ENCODE measurements at places on chromosomes 5 and 9.

- no peak for DNase-seq
Observed at GRCh38 chr9:115395511-115396021, 277.6 kb upstream of the TNC start.

DNA sequence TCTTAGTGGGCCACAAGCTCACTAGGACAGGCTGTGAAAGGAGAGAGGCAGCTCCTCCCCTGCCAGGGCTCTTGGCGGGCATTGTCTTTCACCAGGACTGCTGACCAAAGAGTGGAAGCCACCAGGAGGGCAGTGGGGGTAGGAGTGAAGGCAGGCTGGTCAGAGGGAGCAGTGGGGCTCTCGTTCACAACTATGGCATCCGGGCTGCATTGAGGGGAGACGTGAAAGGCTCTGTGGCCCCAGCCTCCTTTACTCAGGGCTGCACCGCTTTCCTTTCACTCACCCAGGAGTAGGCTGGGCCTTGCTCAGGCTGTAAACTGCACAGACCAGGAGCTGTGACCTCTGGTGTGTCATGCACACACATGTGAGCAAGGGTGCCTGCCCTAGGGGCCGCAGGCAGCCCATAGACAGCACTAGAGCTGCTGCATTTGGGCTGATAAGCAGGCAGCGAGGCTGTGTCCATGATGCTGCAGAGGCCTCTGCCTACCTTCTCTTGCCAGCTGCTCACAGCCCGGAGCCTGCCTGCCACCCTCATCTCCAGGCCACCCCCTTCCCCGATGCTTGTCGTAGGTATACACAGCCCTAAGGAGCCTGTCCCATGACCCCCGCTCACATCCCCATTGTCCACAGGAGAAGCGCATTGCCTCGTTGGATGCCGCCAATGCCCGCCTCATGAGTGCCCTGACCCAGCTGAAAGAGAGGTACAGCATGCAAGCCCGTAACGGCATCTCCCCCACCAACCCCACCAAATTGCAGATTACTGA is 130.4 kb downstream of the DAB2IP start:
- DNase-seq = no peak

DNA sequence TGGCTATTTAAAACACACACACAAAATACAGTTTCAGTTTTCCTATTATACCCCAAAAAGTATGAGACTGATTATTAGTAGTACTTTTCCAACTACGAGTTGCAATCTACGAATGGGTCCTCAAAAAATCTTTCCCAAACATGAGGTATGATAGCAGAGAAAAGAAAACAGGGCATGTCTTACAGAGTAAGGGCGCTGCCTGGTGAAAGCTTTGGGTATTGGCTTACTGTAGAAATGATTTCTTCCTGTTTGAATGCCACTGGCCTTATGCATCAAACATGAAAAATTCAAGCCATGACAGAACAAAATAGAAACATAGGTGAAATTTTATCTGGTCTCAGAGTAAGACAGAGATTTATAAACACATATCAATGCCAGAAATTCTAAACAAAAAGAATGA is 448.0 kb downstream of the SPOCK1 start:
- DNase-seq = no peak

DNA sequence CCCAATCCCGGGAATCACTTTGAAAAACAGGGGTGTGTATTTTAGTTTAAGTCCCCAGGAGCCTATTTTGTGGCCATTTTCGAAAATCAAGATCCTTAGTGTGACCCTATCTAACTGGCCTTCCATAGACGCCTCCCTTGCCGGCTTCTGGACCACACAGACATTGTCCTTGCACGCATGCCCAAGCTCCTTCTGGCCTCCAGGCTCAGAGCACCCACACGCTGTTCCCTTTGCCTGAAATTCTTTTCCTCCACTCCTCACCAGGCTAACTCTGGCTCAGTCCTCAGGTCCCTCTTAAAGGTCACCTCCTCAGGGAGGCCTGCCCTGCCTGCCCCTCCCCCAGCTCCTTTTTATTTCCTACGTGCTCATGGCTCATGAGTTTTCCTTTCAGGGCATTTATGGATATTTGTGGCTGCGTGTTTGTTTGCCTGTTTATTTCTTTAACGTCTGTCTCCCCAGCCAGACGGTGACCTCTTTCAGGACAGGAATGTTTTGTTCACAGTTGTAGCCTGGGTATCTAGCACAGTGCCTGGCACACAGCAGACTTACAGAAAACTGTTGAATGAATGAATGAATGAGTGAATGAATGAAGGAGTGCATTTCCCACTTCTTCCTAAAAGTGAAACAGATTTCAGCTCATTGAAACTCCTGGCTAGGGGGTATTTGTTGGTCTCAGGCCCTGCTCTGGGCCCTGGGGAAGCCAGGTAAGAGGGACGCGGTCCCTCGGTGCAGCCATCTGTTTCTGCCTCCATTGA is 79.1 kb upstream of the IER5L start:
- no peak for DNase-seq

- DNase-seq = peak; percentile 92
Observed at GRCh38 chr9:113622600-113623400, 159.3 kb downstream of the RGS3 start.

- peak; percentile 29 for DNase-seq
Observed at GRCh38 chr5:132065351-132065937, 5.0 kb downstream of the IL3 start.

GRCh38 chr9:116842658-116843057 is 155.6 kb downstream of the TRIM32 start:
- no peak for DNase-seq

GRCh38 chr5:150517272-150518152 is 9.6 kb downstream of the NDST1 start:
- no peak for DNase-seq

DNA sequence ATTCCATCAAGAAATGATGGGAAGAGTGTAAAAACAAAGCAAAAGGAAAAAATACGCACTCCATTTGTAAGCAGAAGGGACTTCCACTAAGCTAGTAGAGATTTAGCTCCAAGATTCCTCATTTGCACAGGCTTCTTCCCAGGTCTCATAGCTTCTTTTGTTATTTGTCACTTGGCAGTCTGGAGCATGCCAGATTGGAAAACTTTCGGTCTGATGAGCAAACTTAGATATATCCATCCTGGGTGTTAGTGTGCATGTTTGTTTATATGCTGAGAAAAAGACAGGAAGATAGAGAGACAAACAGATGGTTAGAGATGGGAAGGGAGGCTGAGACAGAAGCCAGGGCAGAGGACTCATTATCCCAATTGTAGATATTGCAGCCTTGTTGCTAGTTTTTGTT is 1644.5 kb upstream of the NUDT12 start:
- no peak for DNase-seq

DNA sequence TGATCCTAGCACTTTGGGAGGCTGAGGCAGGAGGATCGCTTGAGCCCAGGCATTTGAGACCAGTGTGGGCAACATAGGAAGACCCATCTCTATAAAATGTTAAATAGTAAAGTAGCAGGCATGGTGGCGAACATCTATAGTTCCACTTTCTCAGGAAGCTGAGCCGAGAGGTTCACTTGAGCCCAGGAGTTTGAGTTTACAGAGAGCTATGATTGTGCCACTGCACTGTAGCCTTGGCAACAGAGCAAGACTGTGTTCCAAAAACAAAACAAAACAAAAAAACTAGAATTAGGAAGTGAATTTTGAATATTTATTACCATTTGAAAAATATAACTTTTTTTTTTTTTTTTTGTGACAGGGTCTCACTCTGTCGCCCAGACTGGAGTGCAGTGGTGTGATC is 26.8 kb upstream of the PAX5 start:
- DNase-seq = no peak

GRCh38 chr5:179451114-179451827 is 99.1 kb upstream of the RUFY1 start:
- no peak for DNase-seq

DNA sequence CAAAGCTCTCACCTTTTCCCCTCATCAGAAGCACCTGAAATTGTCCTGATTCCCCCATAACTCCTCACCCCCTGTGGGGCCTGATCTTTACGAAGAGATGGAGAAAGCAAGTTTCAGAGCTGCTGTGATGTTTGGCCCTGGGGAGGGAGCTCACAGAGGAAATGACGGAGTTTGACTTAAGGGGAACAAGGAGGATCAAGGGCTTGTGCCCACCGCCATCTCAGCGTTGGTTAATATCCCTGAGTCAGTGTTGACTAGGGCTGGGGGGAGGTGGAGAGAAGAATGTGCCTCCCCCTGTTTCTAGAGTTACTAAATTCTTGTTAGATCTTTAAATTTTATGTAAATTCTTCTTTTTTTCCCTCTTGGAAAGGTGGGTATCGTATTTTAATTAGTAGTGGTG is 27.8 kb downstream of the FGF18 start:
- DNase-seq = no peak

DNA sequence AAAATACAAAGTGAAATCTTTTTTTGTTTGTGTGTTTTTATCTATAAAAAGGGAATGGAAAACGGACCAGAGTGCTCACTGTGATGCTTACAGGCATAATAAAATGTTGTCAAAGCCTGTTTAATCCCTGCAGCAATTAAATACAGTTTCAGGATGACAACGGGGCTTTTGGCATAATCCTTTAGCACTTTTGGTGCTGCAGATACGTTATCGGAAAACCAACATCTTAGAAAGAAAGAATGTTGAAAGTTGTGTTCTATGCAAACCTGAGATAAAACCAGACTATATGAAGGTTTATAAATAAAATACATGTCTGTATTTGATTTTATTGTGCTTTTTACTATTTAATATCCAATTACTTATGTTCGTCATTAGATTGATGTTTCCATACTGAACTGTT is 307.4 kb upstream of the DAB2 start:
- DNase-seq = no peak

DNA sequence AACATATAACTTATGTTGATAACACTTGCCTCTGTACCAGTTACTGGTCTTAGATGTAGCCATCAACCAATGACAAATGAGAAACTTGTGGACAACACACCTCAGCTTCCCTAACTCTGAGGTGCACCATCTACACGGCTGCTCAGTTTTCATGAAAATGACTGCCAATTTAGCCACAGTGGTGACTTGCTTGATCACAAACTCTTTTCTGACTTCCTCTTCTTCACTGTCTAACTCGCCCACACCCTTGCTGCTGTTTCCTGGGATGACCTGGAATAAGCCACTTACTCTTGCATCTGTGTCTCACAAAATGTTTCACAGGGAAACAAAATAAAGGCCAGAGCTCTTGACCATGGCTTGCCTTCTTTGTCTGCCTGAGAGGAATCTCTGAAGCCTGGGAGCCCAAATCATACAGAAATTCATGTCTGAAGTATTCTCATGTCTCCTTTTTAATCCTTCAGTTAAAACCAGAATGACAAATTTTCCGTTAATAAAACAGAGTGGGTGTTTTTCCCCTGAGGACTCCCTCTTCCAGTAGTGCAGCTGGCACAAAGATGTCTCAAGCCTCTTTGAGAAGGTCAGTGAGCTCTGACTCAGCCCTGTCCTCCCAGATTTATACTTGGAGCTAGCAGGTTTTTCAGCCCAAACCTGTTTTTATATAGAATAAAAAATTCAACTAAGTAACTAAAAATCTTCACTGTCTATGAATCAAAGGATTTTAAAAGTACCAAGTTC is 126.5 kb upstream of the PAM start:
- no peak for DNase-seq

DNA sequence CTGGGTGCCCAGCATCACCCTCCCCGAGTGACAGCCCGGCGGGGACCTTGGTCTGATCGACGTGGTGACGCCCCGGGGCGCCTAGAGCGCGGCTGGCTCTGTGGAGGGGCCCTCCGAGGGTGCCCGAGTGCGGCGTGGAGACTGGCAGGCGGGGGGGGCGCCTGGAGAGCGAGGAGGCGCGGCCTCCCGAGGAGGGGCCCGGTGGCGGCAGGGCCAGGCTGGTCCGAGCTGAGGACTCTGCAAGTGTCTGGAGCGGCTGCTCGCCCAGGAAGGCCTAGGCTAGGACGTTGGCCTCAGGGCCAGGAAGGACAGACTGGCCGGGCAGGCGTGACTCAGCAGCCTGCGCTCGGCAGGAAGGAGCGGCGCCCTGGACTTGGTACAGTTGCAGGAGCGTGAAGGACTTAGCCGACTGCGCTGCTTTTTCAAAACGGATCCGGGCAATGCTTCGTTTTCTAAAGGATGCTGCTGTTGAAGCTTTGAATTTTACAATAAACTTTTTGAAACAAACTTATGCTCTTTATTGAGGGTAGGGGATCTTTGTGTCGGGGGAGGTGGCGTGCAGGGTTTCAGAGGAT is 1.3 kb downstream of the GADD45G start:
- peak; percentile 35 for DNase-seq

GRCh38 chr9:112817860-112818203 is 67.3 kb downstream of the SNX30 start:
- DNase-seq = no peak

DNA sequence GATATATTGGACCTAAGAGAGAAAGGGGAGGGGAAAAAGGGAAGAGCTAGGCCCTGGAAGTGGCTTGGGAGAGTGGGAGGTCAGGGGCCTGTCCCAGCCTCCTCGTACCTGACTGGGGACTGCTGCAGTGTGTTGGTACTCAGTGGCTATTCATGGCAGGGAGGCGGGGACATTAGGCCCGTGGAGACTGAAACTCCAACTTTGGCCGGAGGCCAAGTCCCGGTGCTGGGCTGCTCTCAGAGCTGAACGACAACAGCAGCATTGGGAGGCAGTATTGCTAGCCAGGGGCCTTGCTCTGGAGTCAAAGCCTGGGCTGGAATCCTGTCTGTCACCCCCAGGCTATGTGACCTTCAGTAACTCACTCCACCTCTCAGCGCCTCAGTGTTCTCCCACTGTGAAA is 37.8 kb downstream of the NEURL1B start:
- no peak for DNase-seq

- no peak for DNase-seq
Observed at GRCh38 chr9:94950579-94951323, 224.3 kb downstream of the AOPEP start.

- DNase-seq = no peak
Observed at GRCh38 chr5:121533814-121534213, 317.9 kb upstream of the FTMT start.

GRCh38 chr5:137199201-137199600 is 299.9 kb downstream of the SPOCK1 start:
- no peak for DNase-seq

DNA sequence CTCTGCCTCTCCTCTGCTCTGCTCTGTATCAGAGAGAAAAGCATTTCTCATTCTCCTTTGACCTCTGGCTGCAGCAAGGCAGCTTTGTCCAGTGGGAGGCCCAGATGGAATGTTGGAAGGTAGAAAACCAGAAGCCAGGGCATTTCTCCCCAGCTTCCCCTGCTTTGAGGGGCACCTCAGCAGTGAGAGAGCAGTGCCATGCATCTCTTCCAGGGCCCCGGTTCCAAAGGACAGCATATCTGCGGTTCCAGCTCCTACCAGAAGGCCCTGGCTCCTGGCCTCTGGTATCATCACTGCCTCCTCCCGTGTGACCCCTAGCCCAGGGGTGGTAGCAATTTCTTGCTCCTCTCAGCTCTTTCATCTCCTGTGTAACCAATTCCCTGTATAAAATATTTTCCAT is 190.8 kb downstream of the SPOCK1 start:
- no peak for DNase-seq
